ENCODE measurements at places on chromosomes 7 and 10.

DNA sequence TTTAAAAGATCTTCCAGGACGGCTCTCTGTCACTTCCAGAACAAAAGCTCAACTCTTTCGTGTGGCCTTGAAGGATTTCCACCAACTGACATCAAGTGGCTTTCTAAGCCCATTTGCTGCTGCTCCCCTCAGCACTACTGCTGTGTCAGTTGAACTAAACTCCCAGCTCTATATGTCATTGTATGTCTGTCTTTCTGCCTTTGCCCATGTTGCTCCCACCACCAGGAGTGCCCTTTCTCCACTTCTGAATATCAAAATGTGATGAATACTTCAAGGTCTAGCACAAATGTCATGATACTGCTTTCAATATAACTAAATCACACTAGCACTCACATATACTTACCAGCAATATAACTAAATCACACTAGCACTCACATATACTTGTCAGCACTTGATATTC, 138.3 kb downstream of the ATXN7L1 start:
- DNase-seq, result no peak

DNA sequence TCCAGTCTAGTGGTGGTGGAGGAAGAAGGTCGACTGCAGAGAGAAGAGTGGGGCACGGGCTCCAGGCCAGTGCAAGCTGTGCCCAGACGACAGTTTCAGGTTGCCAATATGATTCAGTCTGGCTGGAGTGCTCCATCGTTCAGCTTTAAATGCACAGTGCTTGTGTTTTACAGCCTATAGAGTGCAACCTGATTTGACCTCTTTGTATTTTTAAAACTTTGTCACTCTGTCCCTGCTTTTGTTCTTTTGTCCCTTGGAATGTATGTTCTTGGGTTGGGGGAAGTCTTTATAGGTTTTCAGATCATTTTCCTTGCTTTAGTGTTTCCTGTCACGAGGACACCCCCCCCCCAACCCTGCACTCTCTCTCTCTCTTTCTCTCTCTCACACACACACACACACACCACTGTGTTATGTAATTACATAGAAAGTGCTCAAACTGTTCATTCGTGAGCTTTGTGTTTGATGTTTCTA, 198.0 kb downstream of the CAMK1D start:
- no peak for DNase-seq

GRCh38 chr7:24812305-24812945, 55.2 kb upstream of the GSDME start:
- DNase-seq, result peak; percentile 50

- DNase-seq, result no peak
Observed at GRCh38 chr7:55770778-55771177, 91.8 kb downstream of the SEPTIN14 start.

DNA sequence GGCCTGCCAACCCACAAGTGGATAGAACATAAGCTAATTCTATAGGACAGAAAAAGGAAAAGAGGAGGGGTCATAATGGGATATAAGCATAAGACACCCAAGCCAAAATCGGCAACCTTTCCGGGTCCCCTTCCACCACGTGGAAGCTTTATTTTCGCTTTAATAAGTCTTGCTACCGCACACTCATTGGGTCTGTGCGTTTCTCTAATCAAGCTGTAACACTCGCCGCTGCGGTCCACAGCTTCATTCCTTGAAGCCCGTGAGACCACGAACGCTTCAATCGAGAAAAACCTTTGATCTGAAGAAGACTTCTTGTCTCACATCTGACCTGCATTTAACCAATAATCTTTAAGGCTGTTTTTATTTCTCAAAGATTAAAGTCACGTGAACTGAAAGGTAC, 35.8 kb upstream of the HECW1 start:
- DNase-seq, result no peak
